ENCODE measurements at places on chromosomes 13 and 19.

- no peak overlapping the region for H3K4me3 ChIP-seq
- peaks cover 10% of the 10 kb centered on the region for H3K27me3 ChIP-seq
- no peak overlapping the region for H3K27ac ChIP-seq
These were observed 61.3 kb downstream of the ENOX1 start for GRCh38 chr13:43725460-43725859.

DNA sequence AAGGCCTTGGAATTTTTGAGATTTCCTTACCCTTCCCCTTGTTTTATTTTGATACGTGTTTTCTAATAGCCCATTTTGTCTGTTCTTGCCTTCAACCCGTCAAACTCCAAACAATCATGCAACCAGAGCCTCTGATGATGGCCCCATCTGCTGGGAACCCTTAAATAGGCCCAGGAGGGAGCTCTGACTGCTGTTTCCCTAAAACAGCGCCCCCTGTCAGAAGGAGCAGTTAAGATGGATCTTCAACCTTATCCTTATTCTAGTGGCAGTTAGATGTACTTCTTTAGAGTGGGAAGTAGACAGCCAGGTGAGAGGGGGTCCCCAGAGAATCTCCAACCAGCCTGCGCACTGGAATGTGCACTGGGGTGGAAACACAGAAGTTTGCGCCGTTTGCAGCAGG, 1031.0 kb upstream of the PCDH9 start:
- no peak overlapping the region for H3K27ac ChIP-seq
- H3K36me3 ChIP-seq: no peaks in the 10 kb centered on the region
- H3K4me3 ChIP-seq: no peak overlapping the region
- no peak for ATAC-seq
- H3K4me1 ChIP-seq: no peaks in the 10 kb centered on the region

DNA sequence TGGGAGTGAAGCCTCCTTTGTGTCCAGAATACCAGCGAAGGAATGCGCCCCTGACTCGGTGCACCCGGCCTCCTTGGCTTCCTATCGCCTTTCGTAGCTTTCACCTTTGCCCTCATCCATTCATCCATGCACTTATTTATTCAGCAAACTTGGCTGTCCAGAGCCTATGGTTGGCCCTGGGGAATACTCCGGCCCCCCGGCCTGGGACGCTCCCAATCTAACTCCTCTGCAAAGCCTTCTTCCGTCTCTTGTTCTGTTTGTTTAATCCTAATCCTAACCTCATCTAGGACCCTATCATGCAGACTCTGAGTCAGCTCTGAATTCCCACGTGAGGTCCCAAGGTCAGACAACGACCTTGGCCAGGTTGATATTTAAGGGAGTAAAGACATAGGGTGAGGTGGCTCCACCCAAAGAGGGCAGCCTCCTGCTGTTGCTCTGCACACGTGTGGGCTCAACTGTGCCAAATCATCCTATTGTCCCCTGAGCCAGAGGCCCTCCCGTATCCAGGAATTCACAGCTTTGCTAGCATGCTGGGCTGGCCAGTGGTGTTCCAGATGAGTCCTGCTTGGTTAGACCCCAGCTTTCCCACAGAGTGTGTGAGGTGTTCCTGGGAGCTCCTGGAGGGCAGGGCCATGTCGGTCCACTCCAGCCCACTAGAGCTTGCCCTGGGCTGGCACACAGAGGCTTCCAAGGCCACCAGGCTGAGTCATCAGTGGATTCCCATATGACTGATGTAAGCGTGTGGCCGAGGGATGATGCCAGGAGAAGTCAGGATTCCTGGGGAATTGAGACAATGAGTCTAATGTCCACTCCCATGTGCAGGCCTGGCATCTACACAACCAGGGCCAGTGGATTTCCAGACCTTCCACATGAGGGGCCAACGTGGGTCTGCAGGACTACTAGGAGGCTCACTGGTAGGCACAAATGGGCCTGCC, 6.5 kb upstream of the CCNE1 start:
- H3K4me1 ChIP-seq: peaks cover 10% of the 10 kb centered on the region
- no peak overlapping the region for H3K4me3 ChIP-seq
- no peak for ATAC-seq

DNA sequence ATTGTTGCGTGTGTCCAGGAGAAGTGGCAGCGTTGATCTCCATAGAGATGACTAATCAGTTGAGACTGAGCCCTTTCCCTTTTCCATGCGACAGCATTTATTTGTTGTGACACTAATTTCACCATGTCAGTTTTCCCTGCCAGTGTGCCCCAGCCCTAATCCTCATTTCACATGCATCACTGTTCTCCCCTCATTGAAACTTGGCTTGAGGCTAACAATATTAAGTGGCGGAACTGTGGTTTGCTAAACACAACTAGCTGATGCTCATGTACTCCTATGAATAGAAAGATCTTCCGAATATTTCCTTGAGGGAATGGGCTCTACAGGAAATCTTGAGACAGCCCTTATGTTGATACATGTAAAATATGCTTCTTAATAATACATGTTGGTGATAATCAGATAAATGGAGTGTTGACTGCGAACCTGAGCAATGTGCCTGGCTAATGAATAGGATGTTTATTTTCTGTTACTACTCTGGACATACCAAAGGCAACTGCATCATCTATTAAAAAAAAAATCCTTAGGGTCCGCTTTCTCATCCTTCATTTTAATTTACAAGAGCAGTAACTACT, 258.6 kb downstream of the ATP8A2 start:
- no peak for ATAC-seq
- no peaks in the 10 kb centered on the region for H3K36me3 ChIP-seq
- no peaks in the 10 kb centered on the region for H3K4me1 ChIP-seq
- H3K27ac ChIP-seq: no peak overlapping the region

DNA sequence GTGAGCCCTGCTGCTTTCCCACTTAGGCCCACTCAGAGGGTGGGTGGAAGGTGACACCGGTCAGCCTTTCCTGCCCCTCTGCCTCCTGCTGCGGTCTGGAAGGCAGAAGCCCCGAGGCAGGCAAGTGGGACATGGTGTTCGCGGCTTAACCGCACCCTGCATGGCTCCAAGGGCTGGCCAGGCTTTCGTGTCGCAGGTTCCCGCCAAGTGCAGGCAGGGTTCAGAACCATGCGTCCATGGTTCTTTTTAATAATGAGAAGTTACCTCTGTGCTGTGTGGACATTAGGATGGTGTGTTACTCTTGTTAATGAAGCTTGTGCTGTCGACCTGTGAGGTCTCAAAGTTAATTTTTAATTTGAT, 986 bp downstream of the DGKH start:
- H3K4me1 ChIP-seq: peaks cover 10% of the 10 kb centered on the region
- peaks cover 51% of the 10 kb centered on the region for H3K27me3 ChIP-seq
- no peaks in the 10 kb centered on the region for H3K36me3 ChIP-seq
- no peak overlapping the region for H3K27ac ChIP-seq

DNA sequence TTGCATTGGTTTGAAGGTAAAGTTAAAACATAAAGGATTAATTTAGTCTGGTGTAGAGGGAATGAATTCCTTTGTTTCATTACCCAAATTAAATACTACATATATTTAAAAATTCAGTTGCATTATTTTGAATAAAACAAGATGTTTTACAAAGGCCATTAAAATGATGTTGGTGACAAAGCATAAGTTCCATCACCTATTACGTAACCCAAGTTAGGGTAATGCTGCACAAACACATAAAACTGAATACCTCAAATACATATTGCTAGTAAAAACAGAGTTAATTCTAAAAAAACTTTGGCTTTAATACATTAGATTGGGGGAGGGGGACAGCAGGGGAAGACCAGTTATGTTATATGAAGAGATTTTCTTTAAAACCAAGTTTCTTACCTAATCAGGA, 80.3 kb downstream of the SERP2 start:
- H3K27ac ChIP-seq: no peak overlapping the region
- no peak for ATAC-seq
- peaks cover 7% of the 10 kb centered on the region for H3K36me3 ChIP-seq

GRCh38 chr19:56253737-56254136, 18.8 kb upstream of the EDDM13 start:
- H3K27me3 ChIP-seq: no peaks in the 10 kb centered on the region
- no peak overlapping the region for H3K27ac ChIP-seq
- H3K4me1 ChIP-seq: no peaks in the 10 kb centered on the region
- peak; percentile 20 for ATAC-seq

DNA sequence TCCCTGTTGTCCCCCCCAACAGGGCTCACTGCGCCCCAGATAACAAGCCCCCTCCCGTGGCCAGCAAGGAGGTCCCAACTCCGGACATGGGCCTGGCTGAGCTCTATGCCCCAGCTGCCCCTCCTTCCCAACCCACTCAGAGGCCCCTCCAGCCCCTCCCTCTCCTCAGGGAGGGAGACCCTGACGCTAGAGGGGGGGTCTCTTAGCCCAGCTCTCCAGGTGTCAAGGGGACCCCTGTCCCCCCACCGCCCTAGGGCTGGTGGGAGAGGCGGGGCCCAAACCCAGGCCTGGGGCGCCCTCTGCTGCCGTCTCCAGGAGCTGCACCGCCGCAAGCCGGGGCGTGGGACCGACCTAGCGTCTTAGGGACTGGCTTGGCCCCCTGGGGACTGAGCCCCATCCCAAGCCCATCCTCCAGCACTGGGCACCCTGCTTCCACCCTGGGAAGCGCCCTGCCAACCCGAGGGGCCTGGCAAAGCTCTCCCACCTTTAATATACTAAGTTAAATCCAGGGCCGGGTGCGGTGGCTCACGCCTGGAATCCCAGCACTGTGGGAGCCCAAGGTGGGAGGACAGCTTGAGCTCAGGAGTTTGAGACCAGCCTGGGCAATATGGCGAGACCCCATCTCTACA, 1.4 kb downstream of the GRIN3B start:
- H3K4me3 ChIP-seq: no peak overlapping the region
- peaks cover 27% of the 10 kb centered on the region for H3K4me1 ChIP-seq
- H3K27ac ChIP-seq: no peak overlapping the region
- peak; percentile 71 for ATAC-seq
- H3K27me3 ChIP-seq: peaks cover 64% of the 10 kb centered on the region

DNA sequence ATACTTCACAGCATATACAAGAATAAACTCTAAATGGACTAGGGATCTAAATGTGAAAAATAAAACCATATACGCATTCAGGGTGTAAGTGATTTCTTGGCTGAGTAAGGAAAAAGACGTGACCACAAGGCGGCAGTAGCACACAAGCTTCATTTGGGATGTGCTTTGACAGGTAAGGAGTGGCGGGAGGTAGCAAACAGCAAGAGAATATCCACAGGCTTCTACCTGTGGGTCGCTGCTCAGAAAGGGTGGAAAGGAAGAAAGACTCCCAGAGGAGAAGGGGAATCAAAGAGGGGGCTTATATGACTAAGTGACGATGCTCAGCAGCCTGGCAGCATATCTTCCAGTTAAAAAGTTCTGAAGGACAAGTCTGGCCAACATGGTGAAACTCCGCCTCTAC, 2.5 kb upstream of the ZNF121 start:
- H3K27ac ChIP-seq: no peak overlapping the region
- H3K4me3 ChIP-seq: no peak overlapping the region
- peak; percentile 59 for ATAC-seq
- H3K27me3 ChIP-seq: peaks cover 11% of the 10 kb centered on the region

DNA sequence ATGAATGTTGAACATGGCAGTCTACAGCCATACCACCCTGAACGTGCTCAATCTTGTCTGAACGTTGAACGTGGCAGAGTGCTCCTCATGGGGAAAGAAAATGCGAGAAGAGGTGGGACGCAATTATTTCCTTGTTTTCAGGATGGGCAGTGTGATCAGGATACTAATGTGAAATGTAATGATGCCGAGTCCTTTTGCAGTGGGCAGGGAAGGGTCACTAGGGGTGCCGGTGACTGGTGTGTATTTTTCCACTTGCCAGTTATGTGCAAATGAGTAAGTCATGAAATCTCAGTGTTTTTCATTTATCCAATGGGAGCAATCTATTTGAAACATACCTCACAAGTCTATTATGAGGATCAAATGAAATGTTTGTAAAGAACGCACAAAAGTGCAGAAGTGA, 84.8 kb downstream of the LNX2 start:
- ATAC-seq: no peak
- peaks cover 11% of the 10 kb centered on the region for H3K4me1 ChIP-seq
- no peaks in the 10 kb centered on the region for H3K36me3 ChIP-seq
- H3K27ac ChIP-seq: no peak overlapping the region
- H3K27me3 ChIP-seq: no peaks in the 10 kb centered on the region

- no peaks in the 10 kb centered on the region for H3K36me3 ChIP-seq
- H3K4me1 ChIP-seq: peaks cover 16% of the 10 kb centered on the region
- no peak for ATAC-seq
- peaks cover 71% of the 10 kb centered on the region for H3K27me3 ChIP-seq
- H3K4me3 ChIP-seq: peak overlapping the region; percentile 98
These were observed 44.9 kb downstream of the ZNF823 start for GRCh38 chr19:11693505-11694499.

Measured in stimulated activated memory B cell treated with anti-CD40 and anti-IgM and Interleukin-4, amounts not matched to agents 10 μg/mL and 1 μg/mL and 100 μg/mL, for 72 hours (primary cell).